ENCODE measurements at places on chromosomes 16 and 17.

DNA sequence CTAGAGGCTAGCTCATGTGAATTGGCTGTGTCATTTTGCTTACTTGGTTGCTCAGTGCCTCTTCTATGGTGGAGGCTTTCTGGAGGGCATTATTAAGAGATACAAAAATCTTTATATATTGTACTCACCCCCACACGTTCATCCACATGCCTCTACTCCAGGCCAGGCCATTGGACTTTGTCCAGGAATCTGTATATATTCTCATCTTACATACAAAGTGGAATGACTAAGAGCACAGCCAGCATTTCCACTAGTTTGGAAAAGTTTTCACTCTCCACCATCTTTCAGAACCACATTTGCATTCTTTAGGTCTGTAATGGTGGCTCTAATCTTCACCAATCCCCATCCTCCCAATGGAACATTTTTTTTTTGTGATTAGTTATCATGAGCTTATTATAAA lies 4.8 kb upstream of the GLG1 start:
- no peak for DNase-seq

DNA sequence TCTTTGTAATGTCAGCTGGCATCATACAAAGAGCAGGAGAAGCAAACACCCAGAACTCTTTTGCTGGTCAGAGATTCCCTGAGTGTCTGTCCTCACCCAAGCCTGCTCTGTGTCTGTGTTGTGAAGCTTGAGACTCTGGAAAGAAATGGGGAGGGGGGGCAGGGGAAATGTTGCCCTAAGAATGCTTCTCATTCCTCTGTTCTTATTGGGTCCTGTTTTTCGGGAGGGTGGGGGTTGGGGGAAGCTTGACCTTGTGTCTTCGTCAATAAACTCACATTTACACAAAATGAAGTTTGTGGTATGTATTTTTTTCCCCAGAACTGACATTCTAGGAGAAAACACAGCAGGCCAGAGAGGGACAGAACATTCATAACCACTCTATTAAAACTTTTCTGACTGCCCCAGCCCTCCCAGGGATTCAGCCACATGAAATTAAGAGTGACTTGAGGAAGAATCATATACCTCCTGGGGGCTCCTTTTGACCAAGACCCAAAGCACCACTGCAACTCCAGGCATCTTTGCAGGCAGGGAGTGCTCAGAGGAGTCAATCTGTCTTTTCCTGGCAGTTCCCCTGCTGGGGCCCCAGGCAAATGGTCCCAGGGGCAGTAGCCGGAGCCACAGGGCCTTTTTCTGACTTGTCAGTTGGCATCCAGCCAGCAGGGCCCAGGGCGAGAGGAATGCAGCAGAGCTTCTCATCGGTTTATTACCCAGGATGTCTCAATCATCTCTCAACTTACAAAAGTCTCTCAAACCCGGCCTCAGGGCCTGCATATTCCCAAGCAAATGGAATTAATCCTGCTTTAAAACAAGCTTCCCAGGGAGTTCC lies 5.1 kb upstream of the RASL10B start:
- DNase-seq = no peak

- no peak for DNase-seq
Observed at GRCh38 chr16:49490321-49490705, 116.7 kb downstream of the C16orf78 start.

DNA sequence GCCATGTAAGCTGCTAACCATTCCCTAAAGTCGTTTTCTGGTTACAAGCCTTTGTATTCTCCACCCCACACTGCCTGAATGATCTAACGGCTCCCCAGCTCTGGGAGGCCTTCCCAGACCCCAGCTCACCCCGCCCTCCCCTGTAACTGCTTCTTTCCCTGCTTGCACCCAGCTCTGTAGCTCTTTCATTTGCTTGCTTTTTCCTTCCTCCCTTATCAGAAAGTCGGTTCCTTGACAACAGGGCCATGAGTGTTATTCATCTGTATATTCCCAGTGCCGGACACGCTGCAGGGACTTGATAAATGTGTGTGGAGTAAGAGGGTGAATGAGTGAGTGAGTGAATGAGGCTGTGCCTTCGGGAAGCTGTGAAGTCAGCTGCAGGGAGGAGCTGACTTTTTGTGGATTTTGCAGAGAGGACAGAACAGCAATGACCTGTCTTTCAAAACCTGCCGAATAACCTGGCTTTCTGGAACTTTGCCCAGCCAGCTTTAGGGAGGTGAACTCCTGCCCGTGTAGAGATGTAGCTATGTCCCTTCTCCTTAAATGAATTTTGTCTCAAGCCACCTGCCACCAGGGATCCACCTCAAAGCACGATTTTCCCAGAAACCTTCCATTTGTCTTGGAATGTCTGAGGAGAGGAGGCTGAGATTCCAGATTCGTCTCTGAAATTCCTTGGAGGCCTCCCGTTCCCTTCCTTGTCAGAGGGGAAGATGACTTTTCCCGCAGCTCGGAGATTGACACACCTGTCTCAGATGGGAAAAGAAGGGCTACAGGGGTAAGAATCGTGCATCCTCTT lies 20.0 kb upstream of the CACNG4 start:
- DNase-seq = no peak

GRCh38 chr16:56332464-56333079 lies 92.8 kb downstream of the AMFR start:
- DNase-seq = peak; percentile 10

DNA sequence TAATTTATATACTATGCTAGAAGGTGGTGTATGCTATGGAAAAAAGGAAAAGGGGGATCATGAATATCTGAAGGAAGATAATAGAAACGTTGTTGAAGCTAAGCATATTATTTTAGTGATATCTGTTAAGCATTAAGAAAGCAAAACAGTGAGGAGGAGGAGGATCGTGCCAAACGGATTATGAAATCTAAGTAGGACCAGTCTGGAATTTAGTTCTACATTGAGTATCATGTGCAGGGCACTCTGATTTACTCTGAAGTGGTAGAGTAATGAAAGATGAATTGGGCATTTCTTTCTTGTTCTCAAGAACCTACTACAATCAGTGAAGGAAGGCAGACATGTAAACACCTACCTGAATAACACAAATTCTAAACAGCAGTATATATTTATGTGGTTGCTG lies 195.3 kb downstream of the CYB561 start:
- DNase-seq = no peak

DNA sequence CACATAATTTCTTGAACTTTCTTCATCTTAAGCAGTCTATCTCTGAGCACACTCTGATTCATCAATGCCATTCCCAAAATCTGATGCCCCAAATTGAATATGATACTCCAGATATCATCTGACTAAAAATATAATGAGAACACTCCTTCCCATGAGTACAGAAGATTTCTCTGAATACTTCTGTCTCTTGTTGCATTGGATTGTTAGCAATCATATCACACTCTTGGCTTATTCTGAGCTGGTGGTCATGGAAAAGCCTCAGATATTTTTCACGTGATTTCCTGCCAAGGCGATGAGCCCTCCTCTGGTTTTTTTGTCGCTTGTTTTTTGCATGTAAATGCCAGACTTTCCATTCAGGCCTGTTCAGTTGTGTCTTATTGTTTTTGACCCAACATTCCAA lies 87.2 kb downstream of the NOG start:
- DNase-seq = no peak

DNA sequence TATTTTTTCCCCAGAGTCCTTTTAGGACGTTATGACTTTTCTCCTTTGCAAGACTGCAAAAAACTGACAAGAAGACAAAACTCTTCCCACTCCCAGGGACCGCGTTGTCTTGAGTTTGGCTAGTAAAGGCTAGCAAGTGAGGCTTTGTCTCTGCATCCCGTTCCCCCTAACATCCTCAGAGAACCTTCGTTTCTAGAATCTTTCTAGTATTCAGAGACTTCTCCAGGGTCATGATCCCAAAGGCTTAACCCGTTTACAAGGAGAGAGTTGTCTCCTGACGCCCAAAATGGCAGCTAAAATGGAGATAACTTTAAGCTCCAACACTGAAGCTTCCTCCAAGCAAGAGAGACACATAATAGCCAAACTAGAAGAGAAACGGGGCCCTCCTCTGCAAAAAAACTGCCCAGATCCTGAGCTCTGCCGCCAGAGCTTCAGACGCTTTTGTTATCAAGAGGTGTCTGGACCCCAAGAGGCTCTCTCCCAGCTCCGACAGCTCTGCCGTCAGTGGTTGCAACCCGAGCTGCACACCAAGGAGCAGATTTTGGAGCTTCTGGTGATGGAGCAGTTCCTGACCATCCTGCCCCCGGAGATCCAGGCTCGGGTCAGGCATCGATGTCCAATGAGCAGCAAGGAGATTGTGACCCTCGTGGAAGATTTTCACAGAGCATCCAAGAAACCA lies 843 bp downstream of the ZNF174 start:
- no peak for DNase-seq

DNA sequence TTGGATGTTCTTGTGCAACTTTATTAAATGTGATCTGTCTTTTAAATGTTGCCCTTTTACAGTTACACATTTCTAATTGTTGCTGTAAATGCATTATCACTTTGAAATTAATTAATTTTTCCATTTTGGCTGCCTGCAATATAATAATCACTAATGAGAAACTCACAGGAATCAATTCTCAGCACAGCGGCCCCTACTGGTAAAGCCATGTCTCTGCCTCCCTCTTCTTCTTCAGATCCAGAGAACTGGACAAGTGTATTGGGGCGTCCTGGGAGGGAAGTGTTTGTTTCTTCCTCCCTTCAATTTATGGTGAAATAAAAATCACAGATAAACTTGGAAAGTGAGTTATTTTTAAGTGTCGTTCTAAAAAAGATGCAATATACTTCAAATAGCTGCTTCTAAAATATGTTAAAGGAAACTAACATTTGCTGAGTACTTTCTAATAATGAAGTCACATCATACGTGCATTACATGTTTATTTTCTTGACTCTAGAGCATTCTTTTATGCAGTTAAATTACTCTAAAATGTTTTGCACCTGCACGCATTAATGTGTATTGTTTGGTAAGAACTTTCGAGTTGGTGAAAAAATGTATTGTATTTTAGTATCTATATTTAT lies 338.0 kb downstream of the WWOX start:
- peak; percentile 0 for DNase-seq

DNA sequence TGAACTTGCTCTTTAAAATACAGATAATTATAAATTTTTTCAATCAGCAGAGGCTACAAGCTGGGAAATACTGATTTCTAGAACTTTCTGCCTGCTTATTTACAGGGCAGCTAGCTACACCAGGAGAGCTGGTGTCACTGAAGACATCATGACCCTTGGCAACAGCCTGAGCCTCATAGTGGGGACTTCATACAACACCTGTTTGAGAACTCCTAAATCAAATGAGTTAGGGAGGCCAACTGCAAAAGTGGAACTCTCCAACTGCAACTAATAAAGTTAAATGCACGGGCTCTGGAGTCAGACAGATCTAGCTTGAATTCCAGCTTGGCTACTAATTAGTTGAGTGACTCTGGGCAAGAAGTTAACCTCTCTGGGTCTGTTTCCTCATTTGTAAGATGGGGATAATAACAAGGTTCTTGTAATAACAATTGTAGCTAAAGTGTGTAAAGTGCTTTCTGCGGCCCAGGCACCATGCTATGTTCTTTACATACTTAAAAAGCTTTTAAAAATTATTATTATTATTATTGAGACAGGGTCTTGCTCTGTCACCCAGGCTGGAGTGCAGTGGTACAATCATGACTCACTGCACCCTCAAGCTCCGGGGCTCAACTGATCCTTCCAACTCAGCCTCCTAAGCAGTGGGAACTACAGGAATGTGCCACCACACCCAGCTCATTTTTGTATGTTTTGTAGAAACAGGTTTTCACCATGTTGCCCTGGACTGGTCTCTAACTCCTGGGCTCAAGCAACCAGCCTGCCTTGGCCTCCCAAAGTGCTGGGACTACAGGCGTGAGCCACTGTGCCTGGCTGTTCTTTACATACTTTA lies 33.4 kb downstream of the VAC14 start:
- DNase-seq = no peak

GRCh38 chr17:57107498-57108101 lies 22.6 kb downstream of the AKAP1 start:
- DNase-seq = peak; percentile 69

DNA sequence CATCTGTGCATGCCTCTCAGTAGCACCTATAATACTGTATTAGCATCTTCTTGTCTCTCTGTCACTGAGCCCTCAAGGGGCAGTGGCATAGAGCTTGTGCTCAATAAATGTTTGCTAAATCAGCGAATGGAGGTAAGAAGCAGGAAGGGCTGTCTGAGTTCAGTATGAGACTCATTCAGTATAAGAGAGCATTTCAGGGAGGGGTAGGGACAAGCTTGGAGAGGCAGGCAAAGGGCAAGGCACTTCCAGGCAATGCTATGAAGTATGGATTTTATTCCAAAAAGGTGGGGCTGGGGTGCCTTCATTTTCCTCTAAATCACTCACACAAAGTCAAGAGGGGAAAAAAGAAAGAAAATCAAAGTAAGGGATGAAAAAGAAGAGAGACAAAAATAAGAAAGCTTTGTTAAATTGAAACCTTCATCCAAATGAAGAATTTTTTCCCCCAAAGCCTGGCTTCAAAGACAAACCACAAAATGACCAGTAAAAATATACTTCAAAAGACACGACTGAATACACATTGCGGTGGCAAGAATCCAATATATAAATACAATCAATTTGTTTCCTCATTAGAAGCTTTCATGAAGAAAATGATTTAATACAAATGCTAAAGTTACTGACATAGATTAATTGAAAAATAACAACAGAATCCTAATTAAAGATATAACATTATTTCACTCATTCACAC lies 51.2 kb downstream of the SKAP1 start:
- DNase-seq = no peak

GRCh38 chr16:56607109-56607618 lies 1.2 kb upstream of the MT2A start:
- DNase-seq = peak; percentile 81

DNA sequence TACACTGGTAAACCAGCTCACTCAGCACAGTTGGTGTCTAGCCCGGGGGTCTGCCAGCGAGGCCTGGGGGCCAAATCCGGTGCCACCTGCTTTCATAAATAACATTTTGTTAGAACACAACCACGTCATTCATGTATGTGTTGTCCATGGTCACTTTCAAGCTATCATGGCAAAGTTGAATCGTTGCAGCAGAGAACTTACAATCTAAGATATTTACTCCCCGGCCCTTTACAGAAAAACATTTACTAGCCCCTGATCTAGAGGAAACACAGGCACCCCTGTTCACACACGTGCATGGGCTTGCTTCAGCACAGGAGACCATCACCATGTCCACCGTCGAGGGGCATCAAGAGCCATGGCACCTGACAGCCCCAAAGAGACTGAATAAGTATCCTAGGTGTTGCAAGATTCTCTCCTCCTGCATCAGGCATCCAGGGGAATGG lies 111.4 kb upstream of the DNAH9 start:
- no peak for DNase-seq

DNA sequence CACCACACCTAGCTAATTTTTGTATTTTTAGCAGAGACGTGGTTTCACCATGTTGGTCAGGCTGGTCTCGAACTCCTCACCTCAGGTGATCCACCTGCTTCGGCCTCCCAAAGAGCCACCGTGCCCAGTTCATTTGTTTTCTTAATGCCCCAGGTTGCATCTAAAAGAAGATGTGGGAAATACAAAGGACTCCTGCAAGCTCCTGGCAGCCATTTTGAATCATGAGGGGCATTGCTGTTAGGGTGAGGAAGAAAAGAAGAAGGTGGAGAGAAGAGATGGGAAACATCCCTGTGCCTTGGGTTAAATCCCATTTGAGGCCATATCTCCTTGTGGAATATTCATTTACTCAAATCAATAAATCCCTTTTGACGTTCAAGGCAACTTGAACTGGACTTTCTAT lies 365.3 kb upstream of the ERCC4 start:
- DNase-seq = no peak

- no peak for DNase-seq
Observed at GRCh38 chr17:43845766-43846165, 1.2 kb upstream of the CD300LG start.

GRCh38 chr17:31093866-31094599 lies 744 bp upstream of the NF1 start:
- no peak for DNase-seq

All from COLO829 (cell line).